HFFc6 (cell line): ENCODE measurements at places on chromosomes 13 and 19. TPM values are rescaled to one million over a fixed set of nuclear protein-coding genes. Genes with fewer than 3 reads are reported as not detected.

Gene ZNF729
- not detected in 3 replicates for total RNA-seq

Gene CATSPERD
- not detected in 3 replicates for total RNA-seq

Gene SPC24
- total RNA-seq = 24.5 to 54.6 TPM (median 43.1 TPM) in 3 replicates

Gene SAE1
- 161 to 174 TPM (median 165 TPM) in 3 replicates for total RNA-seq

DNA sequence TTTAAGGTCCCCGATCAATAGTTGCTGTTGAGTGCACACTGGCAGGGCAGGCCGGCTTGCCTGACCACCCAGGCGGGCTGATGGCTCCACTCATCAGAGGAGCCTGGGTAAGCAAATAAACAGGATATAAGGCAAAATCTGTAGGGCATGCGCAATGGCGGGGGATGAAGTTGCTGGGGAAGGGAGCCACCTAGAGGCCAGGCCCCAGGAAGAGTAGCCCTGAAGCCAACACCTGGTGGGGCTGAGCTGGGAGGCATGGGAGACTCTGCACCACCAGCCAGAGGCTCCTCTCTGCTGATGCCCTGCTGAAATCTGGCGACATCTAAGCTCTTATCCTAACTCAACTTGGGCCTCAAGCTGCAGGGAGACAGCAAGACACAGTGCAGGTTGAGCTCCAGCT is 324.3 kb downstream of the ZNF536 start:
- no peak for DNase-seq

DNA sequence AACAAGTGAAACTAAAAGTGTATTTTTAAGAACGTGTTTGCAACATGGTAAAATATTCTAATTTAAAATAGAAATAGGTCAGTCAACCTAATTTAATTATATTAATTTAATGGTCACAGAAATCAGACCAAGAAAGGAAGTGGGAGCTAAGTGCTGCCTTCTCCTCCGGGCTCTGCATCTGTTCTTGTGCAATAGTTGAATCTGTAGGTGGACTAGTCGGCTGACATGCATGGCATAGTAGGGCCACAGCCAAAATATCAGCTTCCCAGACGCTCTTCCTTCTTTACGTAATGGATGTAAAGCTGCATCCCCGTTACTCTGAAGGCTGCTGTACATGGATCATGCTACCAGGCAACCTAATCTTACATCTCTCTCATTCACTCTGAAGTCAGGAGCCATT is 47.3 kb downstream of the COL4A1 start:
- DNase-seq = no peak

DNA sequence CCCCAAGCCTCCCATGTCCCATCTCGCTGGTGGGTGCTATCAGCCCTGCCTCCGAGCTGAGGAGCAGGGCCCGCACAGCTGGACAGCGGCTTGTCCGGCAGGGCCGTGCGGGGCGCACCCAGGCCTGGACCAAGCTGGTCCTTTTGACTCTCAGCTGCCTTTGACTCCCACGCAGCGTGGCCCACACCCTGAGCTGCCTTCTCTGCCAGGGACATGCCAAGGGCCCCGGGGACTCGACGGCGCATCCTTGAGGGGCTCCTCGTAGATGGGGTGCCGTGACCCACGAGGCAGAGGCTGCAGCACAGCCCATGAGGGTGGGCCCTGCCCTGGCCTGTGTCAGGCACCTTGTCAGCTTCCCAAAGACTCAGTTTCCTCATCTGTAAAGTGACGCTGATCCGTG is 38.8 kb upstream of the F7 start:
- DNase-seq = no peak

GRCh38 chr13:72504131-72504841 is 223.1 kb downstream of the MZT1 start:
- DNase-seq = no peak

- DNase-seq = no peak
Observed at GRCh38 chr13:50636007-50636704, 207.3 kb downstream of the DLEU7 start.

DNA sequence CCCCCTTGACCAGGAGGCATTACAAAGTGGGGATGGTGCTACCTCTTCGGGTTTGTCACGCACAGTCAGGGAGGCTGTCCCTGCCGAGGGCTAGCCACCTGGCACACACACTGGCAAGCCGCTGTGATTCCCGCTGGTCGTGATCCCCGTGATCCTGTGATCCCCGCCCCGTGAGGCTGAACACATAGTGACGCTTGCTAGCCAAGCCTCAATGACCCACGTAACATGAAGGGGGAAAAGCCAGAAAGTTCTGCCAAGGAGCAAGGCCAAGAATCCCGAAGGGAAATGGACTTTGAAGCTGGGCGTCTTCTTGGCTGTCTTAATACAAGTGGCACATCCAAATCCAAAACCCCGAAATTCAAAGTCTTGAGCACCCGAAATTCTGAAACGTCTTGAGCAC is 13.7 kb downstream of the LDLR start:
- no peak for DNase-seq

DNA sequence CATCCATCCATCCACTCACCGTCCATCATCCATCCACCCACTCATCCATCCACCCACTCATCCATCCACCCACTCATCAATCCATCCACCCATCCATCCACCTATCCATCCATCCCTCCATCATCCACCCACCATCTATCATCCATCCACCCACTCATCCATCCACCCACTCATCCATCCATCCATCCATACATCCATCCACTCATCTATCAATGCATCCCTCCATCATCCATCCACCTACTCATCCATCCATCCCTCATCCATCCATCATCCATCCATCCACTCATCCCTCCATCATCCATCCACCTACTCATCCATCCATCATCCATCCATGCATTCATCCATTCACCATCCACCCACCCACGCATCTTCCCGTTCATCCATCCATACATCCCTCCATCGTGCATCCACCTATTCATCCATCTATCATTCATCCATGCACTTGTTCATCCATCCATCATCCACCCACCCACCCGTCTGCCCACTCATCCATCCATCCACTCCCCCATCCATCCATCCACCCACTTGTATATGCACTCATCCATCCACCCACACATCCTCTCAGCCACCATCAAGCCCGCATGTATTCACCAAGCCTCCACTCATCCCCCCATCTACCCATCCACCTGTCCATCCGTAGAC is 3.6 kb downstream of the STAP2 start:
- no peak for DNase-seq

DNA sequence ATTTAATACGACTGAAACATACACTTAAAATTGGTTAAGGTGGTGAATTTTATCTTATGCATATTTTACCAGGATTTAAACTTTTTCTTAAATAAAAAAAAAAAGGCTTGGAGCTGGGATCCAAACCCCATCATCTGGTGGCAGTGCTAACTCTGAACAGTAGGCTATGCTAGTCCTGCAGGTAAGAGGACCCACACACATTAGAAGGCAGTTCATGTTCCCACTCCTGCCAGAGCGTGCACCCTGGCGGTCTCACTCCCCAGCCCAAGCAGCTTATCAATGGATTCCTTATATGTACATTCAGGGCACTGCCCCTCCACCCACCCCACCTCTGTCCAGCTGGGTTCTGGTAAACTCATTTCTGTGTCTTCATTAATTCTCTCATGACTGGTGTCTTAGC is 31.3 kb upstream of the CEBPA start:
- no peak for DNase-seq

DNA sequence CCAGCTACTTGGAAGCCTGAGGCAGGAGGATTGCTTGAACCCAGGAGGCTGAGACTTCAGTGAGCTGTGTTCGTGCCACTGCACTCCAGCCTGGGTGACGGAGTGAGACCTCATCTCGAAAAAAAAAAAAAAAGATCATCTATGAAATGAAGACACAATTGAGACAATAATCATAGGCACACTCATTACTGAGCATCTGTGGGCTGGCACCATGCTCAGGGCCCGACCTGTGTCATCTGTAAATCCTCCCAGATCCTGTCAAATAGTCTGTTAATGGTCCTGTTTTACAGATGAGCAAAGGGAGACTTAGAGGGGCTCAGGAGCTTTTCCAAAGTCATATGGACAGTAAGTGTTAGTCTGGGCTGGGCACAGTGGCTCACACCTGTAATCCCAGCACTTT is 4.1 kb upstream of the NANOS2 start:
- DNase-seq = no peak
